ENCODE measurements at places on chromosomes 2 and 18.
A peak's percentile ranks its signal among the peaks of the same experiment; 100 is the strongest.

DNA sequence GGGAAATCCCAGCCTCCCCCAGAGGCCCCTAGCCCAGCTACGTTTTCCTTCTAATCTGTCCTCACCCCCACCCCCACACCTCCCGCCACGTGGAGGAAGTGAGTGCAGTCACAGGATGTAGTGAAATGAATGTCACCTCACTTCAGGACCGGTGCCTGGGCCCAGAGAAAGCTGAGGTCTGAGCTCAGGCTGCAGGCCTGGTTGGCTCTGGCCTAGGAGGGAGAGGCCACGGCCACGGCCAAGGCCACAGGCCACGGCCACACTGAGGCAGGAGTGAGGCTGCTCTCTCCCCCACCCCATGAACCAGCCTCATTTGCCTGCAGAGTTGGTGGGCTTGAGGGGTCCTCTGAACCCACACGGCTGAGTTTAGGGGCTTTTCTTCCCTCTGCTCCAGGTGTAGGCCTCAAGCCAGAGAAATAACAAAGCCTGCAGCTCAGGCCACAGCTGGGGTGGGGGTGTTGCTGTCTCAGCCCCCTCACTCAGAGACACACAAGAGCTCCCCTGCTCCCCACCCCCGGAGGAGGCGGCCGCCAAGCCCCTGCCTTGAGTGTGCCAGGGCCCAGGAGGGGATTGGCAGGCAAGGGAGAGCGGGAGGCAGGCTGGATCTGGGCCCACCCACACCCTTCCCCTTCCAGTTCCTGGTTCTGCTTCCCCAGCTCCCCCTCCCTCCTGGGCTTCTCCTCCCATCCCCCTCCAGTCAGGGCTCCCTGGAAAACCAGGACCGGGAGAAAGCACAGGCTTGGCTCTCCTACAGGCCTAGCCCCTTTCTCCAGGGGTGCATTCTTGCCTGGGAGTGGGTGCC, 27.0 kb downstream of the DNMT3A start:
- DNase-seq, result peak; percentile 30

GRCh38 chr18:67926929-67927864, 410.7 kb upstream of the DSEL start:
- no peak for DNase-seq

- no peak for DNase-seq
Observed at GRCh38 chr2:147293991-147294824, 550.6 kb upstream of the ACVR2A start.

- DNase-seq, result no peak
Observed at GRCh38 chr2:46978723-46979122, 63.1 kb upstream of the MCFD2 start.

GRCh38 chr18:12106471-12106870, 12.8 kb downstream of the ANKRD62 start:
- no peak for DNase-seq

DNA sequence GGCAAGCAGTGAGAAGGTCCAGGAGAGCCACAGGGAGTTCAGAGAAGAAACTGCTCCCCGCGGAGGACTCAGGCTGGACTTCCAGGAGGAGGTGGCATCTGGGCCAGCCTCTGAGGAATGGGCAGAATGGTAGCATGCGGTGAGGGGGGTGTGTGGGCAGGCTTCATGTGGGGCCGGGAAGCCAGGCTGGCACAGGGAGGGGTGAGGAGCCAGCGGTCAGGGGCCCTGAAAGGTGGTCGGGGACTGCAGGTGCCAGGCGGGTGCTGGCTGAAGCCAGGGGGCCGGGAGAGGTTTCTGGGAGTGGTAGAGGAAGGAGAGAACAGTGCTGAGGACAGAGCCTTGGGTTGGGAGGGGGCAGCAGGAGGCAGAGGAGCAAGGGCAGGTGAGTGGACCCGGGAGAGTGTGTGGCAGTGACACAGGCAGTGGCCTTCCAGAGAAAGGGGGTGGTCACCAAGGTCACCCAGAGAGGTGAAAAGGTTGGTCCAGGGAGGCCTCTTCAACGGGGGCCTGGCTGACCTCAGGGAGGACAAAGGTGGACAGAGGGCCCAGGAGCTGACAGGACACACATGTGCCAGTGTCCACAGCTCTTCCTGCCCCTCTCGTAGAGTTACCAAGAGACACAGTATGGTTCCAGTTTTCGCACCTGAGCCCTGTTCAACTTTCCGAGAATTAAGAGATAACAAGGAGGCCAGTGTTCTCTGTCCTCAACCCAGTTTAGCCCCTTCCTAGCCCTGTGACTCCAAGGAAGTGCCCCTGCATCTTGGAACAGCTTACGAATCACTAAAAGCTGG, 101.2 kb upstream of the ASB18 start:
- no peak for DNase-seq

GRCh38 chr2:226716126-226716525, 83.5 kb downstream of the IRS1 start:
- DNase-seq, result no peak
